ENCODE measurements at places on chromosomes 12 and 14. TPM values are rescaled to one million over a fixed set of nuclear protein-coding genes. Genes with fewer than 3 reads are reported as not detected.

GRCh38 chr14:102544747-102545460, 35.3 kb upstream of the ANKRD9 start:
- DNase-seq, result no peak

DNA sequence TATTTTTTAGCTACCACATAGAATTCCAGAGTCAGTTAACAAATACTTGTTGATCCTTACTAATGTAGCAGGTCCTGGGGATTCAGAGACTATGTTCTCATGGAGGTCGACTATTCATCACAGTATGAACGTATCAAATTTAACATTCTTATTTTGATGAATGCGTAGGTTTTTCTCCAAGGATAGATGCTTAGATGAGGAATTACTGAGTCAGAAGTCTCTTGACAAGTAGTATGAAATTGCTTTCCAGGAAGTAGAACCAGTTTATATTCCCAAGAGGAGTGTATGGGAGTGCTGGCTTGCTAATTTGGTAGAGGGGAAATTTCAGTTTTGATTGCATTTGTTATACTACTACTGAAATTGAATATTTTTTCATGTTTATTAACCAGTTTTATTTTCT, 42.8 kb upstream of the CRADD start:
- no peak for DNase-seq

DNA sequence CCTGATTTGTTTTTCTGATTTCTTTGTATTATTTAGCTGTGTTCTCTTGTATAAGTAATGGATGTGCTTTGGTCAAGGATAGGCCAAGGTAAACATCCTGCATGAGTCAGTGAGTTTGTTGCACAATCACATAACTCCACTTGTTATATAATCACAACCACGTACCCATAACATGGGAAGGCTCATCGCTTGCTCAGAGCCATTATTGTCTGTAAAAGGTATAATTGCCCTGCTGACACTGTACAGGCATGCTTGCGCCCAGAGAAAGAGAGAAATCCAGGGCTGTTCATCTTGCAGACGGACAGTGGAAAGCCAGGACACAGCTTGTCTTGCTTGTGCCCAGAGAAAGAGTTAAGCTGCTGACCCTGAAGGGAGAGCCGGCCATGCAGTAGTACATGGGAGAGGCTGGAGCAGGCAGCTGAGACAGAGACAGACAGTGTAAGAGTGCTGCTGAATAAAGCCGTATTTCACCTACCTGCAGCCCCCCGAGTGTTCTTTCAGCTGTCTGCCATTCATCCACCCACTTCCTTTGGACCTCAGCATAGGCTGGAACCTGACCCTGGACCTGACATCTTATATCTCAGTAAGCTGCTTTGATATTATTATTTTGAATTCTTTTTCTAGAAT, 174.7 kb upstream of the DAAM1 start:
- DNase-seq, result no peak

DNA sequence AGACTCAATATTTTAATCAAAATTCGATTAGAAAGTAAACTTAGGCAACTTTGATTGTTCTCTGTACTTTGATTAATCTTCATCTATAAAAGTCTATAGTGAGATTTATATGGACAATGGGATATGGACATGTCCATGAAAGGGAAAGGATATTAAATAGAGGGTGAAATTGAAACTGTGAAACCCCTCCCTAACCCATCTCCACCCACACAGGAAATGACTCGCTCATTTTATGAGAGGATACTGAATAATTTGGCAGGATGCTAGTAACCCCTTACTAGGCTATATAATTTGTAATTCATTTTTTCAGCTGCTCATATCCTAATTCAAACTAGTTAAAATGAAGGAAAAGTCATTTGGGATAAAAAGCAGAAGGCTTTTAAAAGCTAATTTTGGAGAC, 328.0 kb upstream of the ATP2B1 start:
- no peak for DNase-seq

GRCh38 chr14:69612783-69613130, 1.4 kb downstream of the SUSD6 start:
- no peak for DNase-seq

DNA sequence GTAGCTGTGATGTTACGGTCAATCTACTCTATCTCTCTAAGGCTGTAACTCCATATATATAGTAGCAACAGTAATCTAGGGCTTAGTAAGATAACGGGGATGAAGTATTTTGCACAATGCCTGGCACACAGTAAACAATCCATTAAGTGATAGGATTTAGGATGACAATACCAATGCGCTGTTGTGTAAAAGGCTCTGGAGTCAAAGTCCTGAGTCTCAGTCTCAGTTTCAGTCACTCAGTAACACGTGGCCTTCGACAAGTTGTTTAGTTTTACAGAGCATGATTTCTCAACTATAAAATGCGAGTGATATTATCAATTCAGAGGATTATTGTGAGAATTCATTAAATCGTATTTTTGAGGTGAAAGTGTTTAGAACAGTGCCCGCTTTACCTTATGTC, 162.4 kb downstream of the GARIN6 start:
- DNase-seq, result no peak

DNA sequence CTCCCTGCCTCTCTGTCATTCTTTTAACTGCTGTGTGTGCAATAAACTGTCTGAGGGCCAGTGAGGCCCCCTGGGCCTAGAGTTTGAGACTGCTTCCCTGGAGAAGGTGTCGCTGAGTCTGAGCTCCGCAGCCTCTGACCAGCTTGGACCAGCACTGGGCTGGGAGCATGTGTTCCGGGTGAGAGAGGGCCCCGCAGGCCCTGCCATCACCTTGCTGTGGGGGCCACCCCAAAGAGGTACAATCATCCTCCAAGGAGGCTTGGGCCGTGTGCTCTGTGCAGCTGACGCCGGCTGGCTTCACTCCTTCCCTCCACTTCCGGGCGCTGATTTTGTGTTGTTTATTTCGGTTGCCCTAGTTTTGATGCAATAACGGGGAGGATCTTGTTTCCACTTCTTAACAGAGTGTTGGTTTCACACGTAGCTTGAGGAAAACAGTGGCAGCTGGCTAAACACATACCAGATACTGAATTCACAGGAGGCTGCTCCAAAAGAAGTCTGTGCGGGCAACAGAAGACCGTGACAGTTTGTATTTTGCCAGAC, 121.6 kb downstream of the TMEM132C start:
- DNase-seq, result no peak

GRCh38 chr12:24491968-24492367, 456.9 kb downstream of the BCAT1 start:
- no peak for DNase-seq

GRCh38 chr12:121413917-121414316, 14.0 kb downstream of the RNF34 start:
- no peak for DNase-seq

MYRFL gene
- total RNA-seq, result not detected

ARID2 gene
- total RNA-seq, result 11.7 TPM

Data from glomerular endothelial cell (primary cell).